ENCODE measurements at places on chromosomes 2 and 18.

GRCh38 chr2:16096962-16097361 lies 156.6 kb downstream of the MYCN start:
- DNase-seq = no peak

- DNase-seq = no peak
Measured at GRCh38 chr18:49175071-49175470, 224.3 kb upstream of the SMAD7 start.

DNA sequence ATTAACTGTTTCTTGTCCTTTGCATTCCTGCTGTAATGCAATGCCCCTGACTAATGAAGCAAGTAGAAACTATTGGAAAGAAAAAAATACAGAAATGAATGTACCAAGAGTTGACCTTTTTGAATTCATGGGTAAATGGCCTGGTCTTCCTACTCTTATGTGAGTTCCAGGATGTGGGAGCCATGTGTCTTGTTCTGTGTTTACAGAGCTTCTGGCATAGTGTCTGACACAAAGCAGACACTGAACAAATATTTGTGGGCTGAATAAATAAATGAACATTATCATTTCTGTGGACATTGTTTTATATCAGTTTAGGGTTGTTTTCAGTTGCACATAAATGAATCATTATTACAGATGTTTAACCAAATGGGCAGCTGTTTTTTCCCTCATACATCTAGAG lies 155.5 kb downstream of the CD8B2 start:
- DNase-seq = no peak

- DNase-seq = no peak
Measured at GRCh38 chr2:211396815-211397214, 840.4 kb downstream of the CPS1 start.

DNA sequence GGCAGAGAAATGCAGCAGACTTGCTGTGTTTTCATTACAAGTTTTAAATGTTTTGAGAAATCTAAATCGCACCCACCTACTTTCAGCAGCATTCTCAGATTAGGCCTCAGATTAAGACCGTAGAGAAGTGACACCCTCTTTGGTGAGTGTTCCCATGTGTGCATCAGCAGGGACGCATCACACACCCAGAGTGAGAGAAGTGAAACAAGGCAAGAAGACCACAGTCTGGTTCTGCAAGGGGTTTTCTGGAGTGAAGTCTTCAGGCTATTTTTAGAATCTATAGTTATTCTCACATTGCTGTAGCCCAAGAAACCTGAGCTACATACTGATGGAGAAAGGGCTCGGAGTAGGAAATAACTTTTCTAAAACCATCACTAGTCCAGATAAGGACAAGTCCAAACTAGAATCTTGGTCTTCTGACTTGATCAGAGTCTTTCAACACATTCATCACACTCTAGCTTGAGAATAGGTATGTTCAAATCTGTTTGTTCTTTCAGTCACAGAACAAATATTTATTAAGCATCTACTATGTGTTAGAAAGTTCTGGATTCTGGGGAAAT lies 1216.6 kb upstream of the PIK3C3 start:
- no peak for DNase-seq

GRCh38 chr2:206424134-206424533 lies 19.2 kb upstream of the ADAM23 start:
- DNase-seq = no peak

DNA sequence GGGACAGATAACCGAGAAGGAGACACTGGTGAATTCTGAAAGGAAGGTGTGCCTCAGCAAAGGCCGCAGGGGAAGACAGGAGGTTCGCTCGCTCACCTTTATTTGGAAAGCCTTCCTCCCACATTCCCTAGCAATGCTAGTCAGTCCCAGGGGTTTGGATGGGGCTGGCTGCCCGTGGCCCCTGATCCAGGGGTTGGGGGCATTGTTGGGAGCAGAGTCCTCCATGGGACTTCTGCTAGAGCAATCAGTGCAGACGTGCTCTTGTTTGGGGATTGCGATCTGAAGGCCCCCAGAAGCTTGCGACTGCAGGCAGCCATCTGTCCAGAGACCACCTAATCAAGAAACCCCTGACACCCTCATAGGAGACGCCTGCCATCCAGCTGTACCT lies 6.0 kb upstream of the CYP27C1 start:
- no peak for DNase-seq

GRCh38 chr18:43420950-43421349 lies 143.7 kb upstream of the SYT4 start:
- DNase-seq = no peak

DNA sequence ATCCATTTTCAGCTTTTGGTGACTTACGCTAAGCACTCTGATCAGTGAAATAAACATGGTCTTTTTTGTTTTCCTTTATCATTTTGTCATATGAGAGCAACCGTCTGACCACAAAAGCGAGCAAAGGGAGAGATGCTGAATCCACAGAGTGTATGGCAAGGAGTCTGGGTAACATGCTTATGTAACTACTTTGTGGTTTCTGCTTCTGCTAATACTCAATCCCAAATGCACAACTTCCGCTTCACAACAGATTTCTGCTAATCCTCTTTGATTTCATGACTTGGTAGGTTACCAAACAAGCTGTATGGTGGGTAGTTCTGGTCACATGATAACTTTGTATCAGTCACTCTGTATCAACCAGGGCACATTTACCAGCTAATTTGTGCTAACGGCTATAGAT lies 908.4 kb upstream of the CRIM1 start:
- DNase-seq = no peak

DNA sequence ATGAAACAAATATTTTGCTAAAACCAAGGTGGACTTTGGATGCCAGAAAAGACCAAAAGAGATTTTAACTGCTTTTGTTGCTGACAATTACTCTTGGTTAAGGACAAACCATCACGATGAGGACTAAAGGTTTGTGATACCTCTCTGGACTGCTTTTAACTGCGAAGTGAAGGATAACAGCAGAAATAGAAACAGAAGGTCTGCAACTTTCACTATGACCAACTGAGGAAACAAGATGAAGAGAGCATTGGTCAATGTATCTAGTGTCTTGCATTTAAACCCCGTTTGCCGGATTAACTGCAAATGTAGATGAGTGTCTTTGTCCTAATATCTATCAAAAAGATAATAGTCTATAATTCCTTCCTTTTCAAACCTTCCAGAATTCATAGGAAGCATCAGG lies 541.7 kb downstream of the ERBB4 start:
- DNase-seq = no peak

DNA sequence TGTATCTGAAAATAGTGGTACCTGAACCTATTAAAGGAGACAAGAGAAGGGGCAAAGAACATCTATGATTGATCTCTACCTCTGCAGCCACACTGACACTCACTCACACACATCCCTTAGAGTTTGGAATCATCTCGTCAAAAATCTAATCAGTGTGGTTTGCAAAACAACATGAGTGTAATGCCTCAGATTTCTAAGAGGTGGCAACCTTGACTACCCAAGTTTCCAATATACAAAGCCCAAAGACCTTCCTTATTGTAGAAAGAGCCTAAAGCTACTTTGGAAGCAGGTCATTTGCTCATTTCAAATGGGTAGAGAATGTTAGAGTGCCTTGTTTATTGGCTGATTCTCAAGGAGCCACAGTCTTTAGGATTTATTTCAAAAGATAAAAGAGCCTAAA lies 444.9 kb downstream of the ARHGAP15 start:
- DNase-seq = no peak

- DNase-seq = peak; percentile 2
Measured at GRCh38 chr2:229431327-229431954, 160.4 kb upstream of the PID1 start.

- DNase-seq = no peak
Measured at GRCh38 chr2:26460613-26461031, 17.3 kb downstream of the OTOF start.

- DNase-seq = no peak
Measured at GRCh38 chr18:62438018-62438329, 84.9 kb upstream of the ZCCHC2 start.
